Stimulated activated CD4-positive, alpha-beta T cell treated with anti-CD3 and anti-CD28 coated beads, TNF-alpha, amount 100 ng/mL, for 24 hours (primary cell): ENCODE measurements at places on chromosomes 1 and 21.

DNA sequence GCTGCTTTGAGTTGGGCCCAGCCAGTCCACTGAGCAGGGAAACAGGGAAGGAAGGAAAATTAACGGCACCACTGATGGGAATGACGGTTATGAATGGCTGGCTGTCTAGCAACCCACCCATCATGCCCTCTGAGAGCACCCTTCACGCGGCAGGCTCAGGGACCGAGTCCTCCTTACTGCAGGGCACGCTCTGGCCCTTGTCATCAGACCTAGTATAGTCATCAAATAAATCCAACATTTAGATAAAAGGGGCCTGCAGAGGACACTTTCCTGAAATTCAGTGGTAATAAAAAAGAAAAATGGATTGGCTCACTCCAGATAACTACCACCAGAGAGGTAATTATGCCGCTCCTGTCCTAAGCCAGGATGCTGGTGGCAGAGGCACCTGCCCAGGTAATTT lies 509.4 kb downstream of the MATN1 start:
- no peak for DNase-seq

- DNase-seq, result no peak
Measured at GRCh38 chr1:184399192-184399847, 12.5 kb downstream of the C1orf21 start.

DNA sequence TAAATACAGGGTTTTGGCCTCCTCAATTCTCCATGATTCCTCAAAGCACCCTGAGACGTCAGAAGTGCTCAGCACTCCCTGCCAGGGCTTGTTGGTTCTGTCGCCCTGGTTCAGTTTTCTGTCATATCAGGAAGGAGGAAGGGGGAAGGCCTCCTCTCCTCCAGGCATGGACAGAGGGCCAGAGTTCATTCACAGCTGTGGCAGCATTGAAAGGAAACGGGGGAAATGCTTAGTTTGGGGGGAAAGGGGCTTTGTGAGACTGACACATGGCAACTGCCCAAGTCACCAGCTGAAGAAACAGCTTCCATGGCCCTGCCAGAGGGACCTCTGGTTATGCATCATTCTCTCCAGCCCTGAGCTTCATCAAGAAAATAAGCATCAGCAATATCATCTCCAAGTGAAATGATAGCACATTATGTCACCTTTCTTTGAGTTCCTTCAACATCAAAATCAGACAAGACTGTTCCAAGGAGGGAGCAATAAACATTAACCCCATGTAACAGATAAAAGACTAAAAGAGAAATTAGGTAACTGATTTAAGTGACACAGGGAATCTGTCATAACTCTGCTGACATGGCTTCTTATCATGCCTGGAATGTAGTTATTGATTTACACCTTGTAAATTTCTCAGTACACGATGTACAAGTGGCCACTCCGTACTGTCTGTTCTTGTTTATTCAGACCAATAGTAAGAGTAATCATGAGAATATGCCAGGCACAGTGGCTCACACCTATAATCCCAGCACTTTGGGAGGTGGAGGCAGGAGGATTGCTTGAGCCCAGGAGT lies 103.2 kb upstream of the SLC25A33 start:
- no peak for DNase-seq

DNA sequence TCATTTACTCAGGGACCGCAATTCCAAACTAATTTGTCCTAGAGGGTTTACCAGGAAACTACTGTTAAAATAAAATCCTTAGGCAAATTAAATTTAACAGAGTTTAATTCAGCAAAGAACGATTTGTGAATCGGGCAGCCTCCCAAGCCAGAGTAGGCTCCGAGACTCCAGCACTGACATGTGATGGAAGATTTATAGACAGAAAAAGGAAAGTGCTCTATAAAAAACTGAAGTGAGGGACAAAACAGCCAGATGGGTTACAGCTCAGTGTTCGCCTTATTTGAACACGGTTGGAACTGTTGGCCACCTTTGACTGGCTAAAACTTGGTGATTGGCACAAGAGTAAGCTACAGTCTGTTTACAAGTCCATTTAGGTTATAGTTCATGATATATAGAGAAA lies 35.2 kb upstream of the RCSD1 start:
- DNase-seq, result no peak

DNA sequence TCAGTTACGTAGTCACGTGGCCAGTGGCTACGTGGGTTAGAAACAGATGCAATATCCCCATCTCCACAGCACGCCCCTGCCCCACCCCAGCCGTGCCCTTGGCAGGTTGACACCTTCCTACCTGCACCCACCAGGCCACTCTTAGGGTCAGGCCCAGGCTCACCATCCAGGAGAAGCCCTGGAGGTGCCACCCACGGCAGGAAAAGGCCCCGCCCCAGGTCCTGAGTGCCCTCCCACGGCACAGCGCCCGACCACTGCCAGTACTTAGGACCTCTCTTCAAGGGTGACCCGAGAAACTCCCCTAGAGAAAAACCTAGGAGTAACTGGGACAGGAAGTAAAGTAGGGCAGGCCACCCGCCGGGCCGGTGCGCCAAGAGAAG lies 1.5 kb downstream of the C1orf35 start:
- no peak for DNase-seq

DNA sequence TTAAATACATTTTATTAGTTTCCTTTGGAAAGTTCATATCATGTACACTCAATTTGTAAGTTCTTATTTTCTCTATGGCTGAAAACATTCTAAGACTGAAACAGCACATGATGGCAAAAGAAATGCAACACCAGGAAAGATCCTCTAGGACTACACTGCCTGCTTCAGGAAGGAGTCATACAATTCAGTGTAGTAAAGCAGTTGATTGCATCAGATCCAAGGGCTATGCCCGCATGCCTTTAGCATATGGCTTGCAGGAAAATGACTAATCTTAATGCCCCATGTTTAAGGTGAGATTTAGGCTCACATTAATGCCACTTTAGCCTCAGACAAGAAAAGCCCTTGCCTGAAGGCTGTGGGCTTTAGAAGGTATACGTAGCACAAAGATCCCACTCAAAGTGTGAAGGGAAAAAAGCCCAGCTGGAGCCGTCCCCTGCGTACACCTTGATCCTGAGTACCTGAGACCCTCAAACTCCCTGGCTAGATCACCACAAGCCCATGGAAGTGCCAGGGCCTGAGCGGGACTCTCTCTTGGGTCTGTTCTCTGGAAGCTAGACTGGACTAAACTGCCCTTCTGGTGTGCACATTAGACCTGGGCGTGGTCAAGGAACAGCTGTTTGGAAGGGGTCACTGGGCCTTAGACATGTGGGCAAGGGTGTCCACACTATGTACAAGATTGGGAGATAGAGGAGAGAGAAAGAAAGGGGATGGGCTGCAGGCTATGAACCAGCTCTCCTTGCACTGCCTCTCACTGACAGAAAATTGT lies 52.9 kb downstream of the ESRRG start:
- no peak for DNase-seq

DNA sequence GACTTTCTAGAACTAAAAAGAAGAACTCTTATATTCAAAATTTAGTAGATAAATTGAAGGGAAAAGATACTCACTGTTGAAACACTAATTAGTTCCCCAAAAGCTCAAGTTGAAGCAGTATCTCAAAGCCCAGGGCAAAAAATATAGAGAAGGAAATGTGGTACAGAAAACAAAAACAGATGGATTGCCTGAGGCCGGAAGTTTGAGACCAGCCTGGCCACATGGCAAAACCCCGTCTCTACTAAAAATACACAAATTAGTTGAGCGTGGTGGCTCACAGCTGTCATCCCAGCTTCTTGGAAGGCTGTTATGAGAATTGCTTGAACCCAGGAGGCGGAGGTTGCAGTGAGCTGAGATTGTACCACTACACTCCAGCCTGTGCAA lies 36.0 kb downstream of the FAM177B start:
- DNase-seq, result no peak

DNA sequence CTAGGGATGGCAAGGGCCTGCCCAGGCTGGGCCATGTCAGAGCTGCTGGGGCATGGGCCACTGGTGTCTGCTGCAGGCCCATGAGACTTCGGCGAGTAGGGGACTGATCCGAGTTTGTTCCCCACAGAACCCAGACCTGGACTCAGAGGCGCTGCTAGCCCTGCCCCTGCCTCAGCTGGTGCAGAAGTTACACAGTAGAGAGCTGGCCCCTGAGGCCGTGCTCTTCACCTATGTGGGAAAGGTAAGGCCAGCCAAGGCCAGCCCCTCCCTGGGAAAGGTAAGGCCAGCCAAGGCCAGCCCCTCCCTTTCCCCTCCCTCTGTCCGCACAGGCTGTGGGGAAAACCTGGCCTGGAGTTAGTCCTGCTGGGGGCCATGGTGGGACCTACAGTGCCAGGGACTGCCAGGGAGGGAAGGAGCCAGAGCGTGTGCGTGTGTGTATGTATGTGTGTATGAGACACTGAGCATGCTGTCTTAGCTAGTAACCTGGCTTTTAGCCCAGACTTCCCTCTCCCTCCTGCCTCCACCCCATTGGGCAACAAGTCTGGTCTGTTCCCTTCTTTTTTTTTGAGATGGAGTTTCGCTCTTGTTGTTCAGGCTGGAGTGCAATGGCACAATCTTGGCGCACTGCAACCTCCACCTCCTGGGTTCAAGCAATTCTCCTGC lies 8.0 kb downstream of the FAAH start:
- no peak for DNase-seq

DNA sequence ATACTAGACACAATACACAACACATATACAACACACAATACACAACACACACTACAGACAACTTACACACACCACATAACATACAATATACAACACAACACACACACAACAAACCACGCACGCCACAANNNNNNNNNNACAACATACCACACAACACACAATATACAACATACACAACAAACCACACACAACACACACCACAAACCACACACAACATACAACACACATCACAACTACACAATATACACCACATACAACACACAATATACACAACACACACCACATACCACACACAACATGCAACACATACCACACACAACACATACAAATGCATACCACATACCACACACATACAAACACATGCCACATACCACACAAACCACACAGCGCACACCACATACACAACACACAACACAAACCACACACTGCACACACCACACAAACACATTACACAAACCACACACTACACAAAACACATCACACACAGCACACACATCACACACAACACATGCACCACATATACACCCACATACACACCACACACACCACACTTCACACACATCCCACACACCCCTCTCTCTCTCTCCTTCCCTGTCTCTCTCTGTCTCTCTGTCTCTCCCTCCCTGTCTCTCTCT lies 108.3 kb downstream of the ETS2 start:
- no peak for DNase-seq

- DNase-seq, result no peak
Measured at GRCh38 chr1:161840363-161840762, 74.2 kb downstream of the ATF6 start.

DNA sequence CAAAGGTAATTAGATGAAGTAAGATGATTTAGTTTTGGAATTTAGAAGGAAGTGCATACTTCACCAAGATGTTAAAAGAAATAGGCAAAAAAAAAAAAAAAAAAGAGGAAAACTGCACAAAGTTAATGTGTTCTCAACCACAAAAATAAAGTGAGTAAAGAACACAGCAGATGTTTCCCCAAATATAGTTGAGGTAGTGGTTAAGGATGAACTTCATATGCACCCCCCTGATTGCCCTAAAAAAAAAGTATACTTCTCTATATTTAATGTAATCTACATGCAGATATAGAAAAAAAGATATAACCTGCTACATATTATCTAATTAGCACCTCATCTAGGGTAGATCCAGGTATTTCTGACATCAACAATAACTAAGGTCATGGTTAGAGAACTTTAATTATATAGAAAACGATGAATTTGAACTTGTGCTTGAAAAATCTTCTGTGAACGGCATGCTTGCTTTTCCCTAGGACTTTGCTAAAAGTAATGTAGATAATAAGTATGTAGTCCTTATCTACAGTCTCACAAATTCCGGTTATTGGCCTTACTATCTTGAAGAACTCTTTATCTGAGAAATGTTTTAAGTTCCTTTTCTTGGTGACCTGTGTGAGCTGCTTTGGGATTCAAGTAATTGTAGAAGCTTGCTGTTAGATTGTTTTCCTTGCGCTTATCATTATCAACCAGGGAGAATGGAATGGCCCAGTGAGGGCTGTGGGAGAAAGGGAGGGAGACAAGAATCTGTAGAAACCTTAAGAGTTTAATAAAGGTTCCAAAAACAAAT lies 70.1 kb upstream of the LRRC7 start:
- DNase-seq, result no peak

DNA sequence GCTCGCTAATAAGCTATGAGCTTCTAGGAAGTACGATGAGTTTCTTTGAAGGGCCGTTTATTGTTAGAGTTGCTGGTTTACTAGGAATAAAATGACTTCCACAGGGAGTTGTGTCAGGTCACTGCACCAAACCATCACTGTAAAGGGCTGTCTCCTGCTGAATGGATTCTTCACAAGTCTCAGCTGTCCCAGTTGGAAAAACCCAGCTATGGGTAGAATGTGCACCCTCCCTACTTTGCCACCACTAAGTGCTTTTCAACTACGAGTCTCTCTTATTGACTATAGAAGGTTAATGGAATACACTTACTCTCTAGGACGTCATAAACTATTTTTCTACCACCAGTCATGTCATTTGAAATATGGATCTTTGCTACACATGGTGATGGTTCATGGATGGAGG lies 94.8 kb upstream of the BMP8A start:
- no peak for DNase-seq

DNA sequence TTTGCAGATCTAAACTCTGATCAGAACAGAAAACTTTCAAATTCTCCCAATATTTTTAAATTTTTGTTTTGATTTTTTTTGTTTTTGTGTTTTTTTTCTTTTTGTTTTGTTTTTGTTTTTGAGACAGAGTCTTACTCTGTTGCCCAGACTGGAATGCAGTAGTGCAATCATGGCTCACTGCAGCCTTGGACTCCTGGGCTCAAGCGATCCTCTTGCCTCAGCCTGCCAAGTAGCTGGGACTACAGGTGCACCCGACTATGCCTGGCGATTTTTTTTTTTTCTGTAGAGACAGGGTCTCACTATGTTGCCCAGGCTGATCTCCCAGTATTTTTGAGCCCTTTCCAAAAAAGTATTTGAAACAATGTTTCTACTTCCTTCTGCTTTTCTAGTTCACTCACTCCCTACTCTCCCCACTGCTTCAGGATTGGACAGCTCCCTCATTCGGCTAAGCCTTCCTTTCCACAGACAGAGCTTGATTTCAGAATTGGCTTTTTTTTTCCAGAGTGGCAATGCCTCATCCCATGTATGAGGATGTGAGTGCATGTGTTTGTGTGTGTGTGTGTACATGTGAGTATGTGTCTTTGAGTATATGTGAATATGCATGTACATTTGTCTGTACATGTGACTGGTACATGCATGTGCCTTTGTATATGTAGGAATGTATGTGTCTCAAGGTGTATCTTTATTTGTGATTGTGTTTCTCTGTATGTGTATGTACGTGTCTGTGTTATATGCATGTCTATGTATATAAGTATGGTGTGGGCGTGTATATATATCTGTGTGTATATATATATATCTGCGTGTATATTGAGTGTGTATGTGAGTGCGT lies 11.9 kb downstream of the LHX4 start:
- DNase-seq, result no peak

DNA sequence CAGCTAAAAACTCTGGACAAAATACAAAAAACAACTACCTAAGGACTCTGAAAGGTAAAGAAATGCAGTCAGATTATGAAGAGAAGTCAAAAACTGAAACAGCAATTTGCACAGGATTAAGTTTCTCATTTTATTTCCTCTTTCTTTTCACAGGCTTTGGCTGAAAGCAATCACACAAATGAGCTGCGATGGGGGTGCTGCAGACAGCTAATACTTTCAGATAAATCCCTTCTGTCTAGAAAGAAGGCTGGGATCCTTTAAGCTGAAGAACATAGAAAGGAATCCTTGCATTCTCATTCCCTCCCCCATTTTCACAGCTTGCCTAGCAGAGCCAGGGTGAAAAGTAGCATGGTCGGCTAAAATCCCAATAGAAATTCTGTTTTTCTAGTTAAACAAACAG lies 32.0 kb upstream of the PRDX6 start:
- no peak for DNase-seq

- no peak for DNase-seq
Measured at GRCh38 chr1:225750875-225751824, 26.5 kb upstream of the SRP9 start.
